ENCODE measurements at places on chromosomes 2 and 18.

GRCh38 chr2:11998218-11998617, 251.8 kb downstream of the LPIN1 start:
- no peak for DNase-seq

DNA sequence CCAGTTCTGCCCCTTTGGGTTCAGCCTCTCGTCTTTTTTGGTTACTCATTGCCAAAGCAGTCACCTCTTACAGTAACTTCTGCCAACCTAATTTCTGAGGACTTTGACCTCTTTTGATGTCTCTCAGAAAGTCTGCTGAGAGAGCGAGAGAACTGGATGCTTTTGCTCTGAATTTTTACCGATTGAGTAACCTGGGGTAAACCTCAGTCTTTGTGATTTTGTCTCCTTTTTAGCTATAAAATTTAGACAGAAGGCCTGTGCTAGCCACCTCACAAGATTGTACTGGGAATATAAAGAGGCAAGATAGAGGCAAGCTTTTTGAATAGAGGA, 34.8 kb upstream of the IL1R1 start:
- DNase-seq = no peak

DNA sequence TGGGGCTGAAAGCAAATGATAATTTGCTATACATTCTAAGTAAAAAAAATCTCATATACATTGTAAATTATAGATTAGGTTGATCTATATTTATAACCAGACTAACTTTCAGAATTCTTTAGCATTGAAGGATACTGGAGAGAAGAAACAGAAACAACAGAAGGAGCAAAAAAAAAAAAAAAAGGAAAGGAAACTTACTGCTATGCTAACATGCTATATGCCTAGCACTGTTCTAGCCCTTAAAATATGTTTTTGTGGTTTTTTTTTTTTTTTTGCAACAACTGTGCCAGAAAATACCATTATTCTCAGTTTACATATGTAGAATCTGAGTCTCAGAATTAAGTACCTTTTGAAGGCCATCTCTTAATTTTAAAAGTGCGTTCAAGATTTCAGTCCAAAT, 204.9 kb upstream of the MC4R start:
- DNase-seq = no peak

- DNase-seq = no peak
Measured at GRCh38 chr2:88885679-88886416, 194.4 kb downstream of the RPIA start.

GRCh38 chr2:227456772-227457171, 15.2 kb upstream of the AGFG1 start:
- DNase-seq = no peak

DNA sequence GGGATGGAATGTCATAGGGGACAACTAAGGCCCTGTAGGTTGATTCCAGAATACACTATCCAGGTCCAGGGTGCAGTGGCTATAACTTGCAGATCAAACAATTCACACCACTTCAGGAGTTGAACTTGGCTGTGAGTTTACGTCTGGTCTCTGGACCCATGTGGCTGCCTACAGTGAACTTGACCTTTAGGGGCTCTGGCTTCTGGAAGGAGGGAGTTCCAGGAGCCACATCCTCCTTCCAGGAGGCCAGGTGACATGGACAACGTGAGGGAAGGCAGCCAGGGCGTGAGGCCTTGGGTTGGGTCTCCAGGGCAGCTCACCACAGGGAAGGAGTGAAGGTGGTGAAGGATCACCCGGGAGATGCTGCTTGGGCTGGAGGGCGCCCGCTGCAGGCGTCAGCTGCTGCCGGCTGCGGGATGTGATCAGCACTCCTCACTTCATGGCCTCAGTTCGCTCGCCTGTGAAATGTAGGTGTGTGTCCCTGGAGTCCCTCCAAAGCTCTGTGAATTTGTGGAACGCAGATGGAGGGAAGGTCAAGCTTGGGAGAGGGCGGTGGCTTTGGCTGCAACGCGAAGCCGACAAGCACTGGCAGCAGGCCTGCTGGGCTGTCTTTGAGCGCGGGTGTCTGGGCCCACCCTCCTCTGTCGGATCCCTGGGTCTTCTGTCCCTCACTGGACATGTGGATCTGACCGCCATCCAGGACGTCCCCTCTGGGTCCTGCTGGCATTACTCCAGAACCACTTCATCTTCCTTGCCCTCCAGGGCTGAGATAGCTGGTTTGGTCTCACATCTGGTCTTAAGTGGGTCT, 146.5 kb downstream of the GLI2 start:
- no peak for DNase-seq

GRCh38 chr2:20145497-20146193, 79.3 kb downstream of the SDC1 start:
- no peak for DNase-seq

DNA sequence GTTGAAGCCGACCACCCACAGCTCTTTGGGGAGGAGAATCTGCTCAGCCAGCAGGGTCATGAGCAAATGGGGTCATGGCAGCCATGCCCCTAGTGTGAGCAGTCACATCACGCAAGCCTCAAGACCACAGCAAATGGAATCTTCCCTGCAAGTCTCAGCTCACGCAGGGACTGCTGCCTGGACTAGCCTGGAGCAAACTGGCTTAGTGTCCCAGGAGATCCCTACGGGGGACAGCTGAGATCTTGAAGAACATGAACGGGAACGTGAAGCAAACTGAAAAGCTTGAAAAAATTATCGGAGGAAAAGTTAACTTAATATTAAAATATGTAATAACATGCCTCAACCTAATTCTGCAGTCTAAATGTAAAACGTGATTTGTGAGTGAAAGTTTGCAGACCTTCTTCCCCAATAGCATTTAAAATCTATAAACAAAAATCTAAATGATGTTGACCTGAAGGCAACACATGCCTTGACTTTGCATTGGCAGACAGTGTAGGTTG, 118.4 kb downstream of the FAM124B start:
- no peak for DNase-seq

- DNase-seq = no peak
Measured at GRCh38 chr2:113966171-113966570, 76.3 kb downstream of the ACTR3 start.

DNA sequence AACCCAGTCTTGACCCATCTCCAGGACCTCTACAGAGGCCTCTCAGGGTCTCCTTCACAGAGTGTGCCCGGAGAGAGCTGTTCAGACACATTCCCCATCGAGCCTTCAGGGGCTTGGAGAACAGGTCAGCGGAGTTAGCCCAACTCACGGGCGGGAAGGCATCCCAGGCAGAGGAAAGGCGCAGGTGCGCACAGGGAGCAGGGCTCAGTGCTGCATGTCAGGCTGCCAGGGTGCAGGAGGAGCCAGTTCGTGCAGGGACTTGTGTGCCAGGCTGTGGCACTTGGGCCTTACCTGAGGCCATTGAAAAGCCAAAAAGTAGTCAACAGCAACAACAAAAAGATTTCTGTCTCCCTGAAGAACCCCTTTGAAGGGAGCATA, 104.0 kb downstream of the ITGB1BP1 start:
- DNase-seq = no peak

DNA sequence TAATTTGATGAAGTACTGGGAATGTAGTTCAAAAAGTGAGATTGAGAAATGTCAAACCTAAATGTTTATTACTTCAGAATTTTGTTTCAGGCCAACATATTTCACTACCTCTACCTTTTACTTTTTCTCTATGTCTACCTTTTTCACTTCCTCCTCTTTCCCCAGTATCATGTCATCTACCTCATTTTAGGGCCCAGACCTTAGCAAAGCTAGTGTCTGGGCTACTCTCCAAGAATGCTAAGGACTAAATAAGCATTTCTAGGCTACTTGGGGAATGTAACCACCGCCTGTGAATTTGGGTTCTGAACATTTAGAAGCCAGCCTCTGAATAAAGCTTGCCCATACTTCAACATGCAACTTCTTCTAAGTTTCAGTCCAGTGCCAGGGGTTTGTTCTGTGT, 330.4 kb downstream of the SLC4A3 start:
- no peak for DNase-seq

- no peak for DNase-seq
Measured at GRCh38 chr2:235894839-235895238, 273.3 kb downstream of the GBX2 start.

DNA sequence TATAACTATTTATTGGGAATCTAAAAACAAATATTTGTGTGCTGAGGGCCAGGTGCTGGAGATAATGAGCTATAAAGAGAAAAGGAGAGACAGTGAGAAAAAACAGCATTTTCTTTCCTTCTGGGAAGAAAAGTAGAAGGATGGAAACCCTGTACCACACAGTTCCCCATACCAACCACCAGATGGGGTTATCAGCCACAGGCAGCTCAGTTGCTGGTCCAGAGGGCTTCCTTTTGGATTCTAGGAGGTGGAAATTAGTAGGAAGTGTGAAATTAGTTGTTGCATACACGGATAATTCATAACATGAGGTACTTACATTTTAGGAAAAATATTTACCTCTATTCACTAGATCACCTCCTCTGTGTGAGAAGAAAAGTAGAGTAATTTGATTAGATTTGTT, 237.0 kb upstream of the FOSL2 start:
- DNase-seq = no peak

DNA sequence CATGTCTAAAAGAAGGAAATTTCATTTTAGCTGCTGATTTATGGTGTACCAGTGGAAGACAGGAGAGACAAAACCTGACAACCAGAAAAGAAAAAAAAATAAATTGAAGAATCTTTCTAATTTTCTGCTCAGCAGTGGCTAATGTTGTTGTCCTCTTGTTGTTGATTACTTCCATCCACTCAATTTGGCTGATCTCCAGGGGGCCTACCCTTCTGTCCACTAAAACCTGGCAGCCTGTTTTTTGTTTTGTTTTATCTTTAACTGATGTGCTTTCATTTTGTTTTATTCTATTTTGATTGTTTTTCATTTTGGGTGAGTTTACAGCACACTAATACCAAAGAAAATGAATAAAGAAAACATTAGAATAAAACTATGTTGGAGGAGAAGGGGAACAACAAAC, 27.4 kb downstream of the TFPI start:
- no peak for DNase-seq

DNA sequence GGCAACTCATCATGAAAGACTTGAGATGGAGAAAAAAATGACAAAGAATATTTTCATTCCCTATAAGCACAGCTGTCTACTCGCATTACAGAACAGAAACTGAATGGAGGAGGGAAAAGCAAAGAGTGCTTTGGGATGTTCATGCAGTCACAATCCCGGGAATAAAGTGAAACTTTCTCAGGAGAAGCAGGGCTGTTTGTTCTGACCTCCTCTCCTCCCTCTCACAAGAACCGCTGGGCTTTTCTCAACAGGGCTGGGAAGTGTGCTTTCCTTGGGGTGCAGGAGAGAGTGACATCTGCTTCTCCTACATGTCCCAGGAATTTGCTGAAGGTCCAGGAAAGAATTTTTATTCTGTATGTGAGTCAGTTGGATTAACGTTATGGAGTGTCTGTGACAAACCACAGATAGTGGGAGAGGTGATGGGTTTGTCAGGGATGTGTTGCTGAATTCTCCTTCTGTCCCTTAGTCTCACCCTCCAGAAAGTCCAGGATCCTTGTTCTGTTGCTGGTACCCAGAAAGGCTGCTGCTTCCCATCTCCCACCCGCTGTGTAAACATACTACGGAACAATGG, 125.6 kb downstream of the HRH4 start:
- no peak for DNase-seq

DNA sequence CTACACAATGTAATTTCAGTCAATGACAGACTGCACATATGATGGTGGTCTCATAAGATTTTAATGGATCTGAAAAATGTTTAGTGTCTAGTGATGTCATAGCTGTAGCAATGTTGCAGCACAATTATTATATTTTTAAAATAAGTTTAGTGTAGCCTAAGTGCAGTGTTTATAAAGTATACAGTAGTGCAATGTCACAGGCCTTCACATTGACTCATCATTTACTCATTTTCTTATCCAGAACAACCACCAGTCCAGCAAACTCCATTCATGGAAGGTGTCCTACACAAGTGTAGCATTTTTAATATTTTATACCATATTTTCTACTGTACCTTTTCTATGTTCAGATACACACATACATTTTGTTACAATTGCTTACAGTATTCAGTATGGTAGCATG, 663.1 kb downstream of the ERBB4 start:
- DNase-seq = no peak

GRCh38 chr2:207727261-207727660, 15.8 kb downstream of the CCNYL1 start:
- no peak for DNase-seq

DNA sequence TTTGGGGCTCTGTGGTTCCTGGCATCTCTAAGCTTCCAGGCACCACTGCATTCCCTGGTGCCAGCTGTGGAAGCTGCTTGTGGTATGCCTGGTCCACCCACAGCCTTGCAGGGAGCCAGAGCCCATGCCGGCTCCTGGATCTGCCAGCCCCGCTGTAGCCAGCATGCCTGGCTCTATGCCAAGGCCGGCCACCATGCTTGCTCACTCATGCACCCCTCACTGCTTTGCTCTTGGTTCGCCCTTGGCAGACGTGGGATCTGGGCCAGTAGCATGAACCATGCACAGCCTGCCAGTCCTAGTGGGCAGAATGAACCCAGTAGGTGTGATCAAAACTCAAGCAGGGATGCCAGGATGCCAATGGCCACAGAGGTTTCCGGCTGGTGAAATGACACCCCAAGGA, 634.2 kb upstream of the TMEFF2 start:
- no peak for DNase-seq

- DNase-seq = no peak
Measured at GRCh38 chr2:68390114-68390513, 25.0 kb downstream of the PLEK start.

- DNase-seq = no peak
Measured at GRCh38 chr2:133765658-133766057, 197.4 kb upstream of the NCKAP5 start.

DNA sequence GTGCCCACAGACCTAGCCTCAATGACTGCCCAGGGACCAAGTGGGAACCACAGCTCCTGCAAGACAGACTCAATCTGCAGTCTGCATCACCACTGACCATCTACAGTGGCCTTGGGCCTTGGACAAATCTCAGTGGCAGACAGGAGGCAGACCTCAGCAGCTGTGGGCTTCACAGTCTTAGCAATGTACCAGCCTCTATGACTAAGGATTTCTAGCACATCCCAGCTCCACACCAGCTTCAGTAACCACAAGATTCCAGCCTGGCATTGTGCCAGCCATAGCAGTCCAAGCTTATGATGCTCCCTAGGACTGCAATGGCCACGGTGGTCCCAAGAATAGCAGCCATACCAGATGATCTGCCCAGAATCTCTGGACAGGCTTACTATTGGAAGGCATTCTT, 19.6 kb upstream of the WDR75 start:
- no peak for DNase-seq

- no peak for DNase-seq
Measured at GRCh38 chr2:14634489-14635390, 2.2 kb downstream of the LRATD1 start.
